ENCODE measurements at places on chromosomes 3 and 15.

- DNase-seq = no peak
These were observed 550.4 kb upstream of the CCDC54 start for GRCh38 chr3:106826791-106827311.

GRCh38 chr3:33957176-33957575, 158.7 kb downstream of the PDCD6IP start:
- DNase-seq = no peak

GRCh38 chr3:107800710-107801109, 277.9 kb downstream of the BBX start:
- no peak for DNase-seq

GRCh38 chr15:66565741-66566144, at the start of gene LCTL:
Gene LCTL, minus strand, starts transcription at chr15:66565998. Its CDS starts 633 bp downstream, at chr15:66565365.
- no peak for DNase-seq

DNA sequence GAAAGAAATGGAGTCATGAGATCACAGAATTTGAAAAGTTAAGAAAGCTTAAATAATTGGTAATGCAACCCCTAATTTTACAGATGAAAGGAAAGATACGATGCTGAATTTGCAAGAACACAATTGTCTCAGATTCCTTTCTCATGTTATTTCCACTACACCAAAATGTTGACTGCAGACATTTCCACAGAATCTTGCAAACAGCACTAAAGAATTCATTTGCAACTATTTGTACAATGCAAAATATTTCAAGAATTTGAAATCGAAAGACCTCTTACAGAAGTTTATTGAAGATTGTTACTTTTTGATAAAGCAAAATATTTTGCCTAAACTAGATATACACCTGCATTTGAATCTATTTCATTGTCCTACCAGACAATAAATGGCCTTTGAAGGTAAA, 194.1 kb upstream of the KCNMB2 start:
- DNase-seq = no peak

GRCh38 chr3:87179642-87180041, 47.5 kb upstream of the CHMP2B start:
- no peak for DNase-seq

DNA sequence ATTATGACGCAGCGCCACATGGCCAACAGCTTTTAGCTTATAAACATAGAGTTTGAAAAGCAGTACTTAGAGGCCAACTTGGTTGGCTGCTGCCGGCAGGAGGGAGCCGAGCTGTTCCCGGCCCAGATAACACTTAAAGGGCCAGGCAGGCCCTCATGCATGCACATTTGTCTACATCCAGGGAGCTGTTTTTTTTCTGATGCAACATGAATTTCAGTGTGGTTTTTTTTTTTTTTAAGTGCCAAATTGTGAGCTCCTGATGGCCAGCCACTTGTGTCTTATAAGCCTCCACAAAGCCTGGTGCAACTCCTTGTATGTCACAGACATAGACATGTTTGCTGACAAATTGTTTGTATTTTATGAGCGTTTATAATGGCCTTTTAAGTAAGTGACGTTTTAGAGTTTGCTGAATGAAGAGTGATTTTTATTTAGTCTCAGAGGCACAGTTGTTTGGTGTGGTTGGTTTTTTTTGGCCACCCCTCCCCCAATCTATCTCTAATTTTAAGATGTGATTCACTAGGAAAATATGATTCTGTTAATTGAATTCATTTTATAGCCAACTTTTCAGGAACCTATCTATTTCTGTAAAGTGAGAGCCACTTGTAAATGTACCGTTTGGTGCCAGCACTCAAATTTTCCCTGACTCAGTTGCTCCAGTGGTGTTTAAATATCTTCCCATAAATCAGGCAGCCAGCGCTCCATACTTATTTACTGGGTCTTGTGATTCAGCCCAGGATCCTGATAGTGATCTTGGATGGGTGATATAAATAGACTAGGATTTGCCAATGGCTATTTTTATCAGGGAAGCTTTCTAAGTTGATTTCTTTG, 134.3 kb downstream of the VGLL4 start:
- no peak for DNase-seq

DNA sequence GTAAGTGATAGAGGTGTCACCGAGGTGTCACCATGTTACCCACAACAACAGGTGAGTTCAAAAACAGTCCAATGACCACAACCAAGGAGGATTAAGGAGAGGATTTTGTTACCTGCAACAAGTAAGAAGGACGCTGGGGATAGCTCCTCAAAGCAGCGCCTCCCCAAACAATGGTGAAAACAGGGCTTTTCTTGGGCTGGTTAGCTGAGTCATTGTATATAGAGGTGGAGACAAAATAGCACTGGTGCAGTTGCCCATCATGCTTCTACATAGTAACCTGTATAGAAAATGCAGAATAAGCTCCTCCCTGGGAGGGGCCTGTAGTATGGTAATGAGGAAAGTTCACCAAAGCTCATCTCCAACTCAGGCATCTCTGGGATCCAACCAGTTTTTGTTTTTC, 116.9 kb upstream of the EIF1B start:
- DNase-seq = no peak

GRCh38 chr3:182637350-182638110, 155.8 kb upstream of the ATP11B start:
- DNase-seq = no peak

GRCh38 chr15:80904998-80905397, 84.6 kb downstream of the MESD start:
- no peak for DNase-seq

DNA sequence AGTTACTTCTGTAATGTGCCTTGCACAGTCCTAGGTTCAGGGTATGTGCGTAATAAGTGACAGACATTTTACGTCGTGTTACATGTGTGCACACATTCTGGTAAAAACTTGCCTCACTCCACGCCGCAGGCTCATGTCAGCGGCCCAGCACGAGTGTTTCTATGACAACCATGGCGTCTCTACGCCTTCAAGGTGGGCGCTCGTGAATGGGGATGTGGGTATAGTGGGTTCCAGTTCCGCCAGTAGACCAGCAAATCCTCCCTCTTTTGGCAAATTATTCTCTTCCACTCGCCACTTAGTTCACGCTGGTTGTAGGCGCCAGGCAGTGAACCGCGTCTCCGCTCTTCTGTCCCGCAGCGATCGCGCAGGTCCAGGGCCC, 40.3 kb downstream of the CHST14 start:
- no peak for DNase-seq

- no peak for DNase-seq
These were observed 16.3 kb downstream of the FAN1 start for GRCh38 chr15:30919877-30920550.

DNA sequence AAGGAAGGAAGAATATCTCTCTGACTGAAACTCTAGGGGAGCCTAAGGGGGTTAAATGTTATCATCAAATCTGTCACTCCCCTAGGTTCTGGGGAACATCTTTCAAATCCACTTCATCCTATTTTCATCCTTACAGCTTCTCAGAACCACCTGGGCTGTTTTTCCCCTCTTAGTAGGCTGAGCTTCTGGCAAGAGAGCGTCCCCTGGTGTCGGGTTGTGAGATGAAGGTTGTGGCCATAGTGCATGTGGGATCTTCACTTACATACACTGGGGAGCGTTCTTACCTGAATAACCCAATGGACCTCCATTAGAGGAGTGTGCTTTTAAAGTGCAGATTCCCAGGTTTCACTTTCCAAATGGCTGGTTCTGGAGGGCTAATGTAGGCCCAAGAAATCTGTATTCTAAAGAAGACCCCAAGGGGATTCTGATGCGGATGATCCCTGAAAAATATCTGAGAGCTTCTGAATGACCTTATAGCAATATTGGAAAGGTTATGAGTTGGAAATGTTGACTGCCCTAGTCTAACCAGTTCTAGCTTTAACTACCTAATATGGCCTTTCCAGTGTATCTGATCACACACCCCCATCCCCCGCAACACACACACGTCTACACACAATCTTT, 663.7 kb downstream of the AGBL1 start:
- no peak for DNase-seq

- DNase-seq = peak; percentile 86
These were observed 76.0 kb upstream of the DCBLD2 start for GRCh38 chr3:98977520-98977919.

- peak; percentile 63 for DNase-seq
These were observed 14.8 kb downstream of the ARNT2 start for GRCh38 chr15:80418892-80419537.

DNA sequence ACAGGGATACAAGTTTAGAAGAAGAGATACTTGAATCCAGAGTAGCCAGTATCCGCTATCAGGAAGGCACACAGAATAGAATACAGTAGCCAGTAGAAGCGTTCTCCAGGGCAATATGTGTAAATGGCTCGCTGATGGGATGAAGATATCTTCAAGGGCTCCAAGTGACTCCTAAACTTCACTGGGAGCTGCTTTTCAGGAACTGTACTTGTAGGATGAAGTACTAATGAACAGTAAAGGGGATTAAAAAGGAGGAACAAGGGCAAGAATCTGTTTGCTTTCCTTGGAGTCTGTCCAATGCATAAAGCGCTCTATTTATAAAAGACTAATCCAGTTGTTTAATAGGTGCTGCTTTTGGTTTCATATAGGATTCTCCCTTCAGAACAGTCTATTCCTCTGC, 78.4 kb downstream of the THRB start:
- no peak for DNase-seq

DNA sequence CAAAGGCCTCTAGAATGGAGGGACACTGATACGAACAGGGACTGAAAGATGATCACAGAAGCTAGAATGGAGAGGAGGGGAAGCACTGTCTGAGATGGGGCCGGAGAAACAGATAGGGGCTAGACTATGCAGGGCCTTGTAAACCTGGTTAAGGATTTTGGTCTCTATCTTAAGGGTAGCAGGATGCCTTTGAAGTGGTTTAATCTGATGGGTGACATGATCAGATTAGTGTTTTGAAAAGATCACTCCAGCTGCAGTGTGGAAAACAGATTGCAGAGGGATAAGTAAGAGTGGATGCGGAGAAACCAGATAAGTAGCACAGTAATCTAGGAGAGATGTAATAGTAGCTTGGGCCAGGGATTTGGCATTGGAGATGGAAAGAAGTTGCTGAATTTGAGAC, 108.1 kb downstream of the RSRC1 start:
- DNase-seq = no peak

- no peak for DNase-seq
These were observed 2.0 kb downstream of the FOXP1 start for GRCh38 chr3:71581457-71582035.

DNA sequence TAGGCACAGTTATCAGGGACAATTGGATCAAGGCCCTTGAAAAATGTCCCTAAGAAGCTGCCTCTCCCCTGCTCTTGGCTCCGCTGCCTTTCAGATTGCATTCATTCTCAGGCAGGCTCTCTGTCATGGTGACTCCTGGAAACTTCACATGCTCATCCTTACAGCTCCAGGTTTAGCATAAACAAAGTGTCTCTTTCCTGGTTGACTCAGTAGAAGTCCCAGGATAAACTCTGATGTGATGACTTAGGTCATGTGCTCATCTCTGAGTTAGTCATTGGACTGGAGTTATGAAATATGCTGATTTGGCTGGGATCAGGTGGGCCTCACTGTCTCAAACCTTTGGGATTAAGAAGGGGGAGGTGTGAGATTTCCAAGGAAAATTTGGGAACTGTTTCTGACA, 243.8 kb downstream of the ZNF621 start:
- no peak for DNase-seq

- no peak for DNase-seq
These were observed 3.1 kb downstream of the C3orf62 start for GRCh38 chr3:49273825-49274532.

DNA sequence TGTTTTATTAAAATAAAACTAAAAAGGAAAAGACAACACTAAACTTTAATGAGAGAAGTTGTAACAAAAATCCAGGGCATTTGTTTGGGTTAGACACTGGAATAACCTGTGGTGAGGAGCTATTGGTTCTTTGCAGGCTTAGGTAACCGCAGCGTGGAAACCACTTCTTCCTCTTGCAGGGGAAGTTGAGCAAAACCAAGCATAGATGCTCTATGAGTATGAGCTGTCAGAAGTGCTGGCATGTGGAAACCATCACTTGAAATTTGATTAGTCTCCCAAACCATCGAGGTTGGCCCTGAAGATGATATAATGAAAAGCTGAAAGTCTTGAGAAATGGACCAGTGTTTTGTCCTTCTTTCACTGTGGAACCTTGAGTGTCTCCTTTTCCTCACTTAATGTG, 127.1 kb upstream of the RBMS3 start:
- DNase-seq = no peak

- no peak for DNase-seq
These were observed 67.8 kb downstream of the ARHGAP31 start for GRCh38 chr3:119362010-119362409.

DNA sequence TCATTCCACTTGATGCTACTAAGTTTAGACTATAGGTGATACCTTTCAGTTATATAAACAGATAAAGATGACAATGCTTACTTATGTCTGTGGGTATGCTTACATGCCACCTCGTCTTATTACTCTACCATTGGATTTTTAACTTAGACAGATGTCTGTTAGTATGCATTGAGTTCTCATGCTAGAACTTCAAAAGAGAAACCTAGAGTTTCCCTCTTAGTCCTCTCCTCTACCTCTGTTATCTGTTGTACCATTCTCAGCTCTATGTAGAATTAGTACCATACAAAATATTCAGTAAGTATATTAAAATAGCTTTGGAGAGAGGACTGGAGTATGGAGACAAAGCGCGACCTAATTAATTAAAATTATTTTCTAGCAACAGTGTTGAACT, 111.3 kb downstream of the BBX start:
- no peak for DNase-seq

- no peak for DNase-seq
These were observed 172.2 kb downstream of the ATG7 start for GRCh38 chr3:11444404-11444803.

GRCh38 chr3:66317750-66318376, 97.1 kb downstream of the SLC25A26 start:
- no peak for DNase-seq

GRCh38 chr3:169430707-169431404, 232.7 kb downstream of the MECOM start:
- peak; percentile 85 for DNase-seq

DNA sequence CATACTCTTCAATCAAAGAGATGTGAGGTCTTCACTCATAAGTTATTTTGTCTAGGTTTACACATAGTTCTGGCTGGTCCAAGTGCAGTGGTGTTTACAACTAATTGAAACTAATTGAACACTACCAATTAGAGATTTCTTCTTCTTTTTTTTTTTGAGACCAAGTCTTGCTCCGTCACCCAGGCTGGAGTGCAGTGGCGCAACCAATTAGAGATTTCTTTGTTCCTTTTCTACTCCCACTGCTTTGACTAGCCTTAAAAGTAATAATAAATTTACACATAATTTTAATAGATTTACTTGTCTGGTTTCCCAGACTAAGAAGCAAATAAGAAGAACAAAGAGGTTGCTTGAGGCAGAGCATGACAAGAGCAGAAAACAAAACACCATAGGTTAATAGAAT, 6.7 kb upstream of the DENND6A start:
- no peak for DNase-seq

DNA sequence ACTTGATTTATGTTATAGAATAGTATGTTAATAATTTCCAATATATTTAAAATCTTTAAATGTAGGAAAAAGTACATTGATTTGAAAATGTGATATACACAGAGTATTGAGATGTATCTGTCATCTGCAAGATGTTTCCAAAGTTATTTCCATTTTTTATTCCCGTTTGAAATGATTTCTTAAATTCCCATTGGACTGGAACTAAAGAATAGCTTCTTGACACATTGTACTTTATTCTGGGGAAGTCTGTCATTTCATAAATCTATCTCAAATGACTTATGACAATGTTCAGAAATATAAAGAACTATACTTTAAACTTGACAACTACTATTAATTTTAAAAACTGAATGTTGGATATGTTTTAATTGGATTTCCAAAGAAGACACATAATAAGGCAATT, 489.6 kb downstream of the ROBO2 start:
- no peak for DNase-seq
